Stimulated activated CD8-positive, alpha-beta memory T cell treated with anti-CD3 and anti-CD28 coated beads, Interleukin-4, amount 100 ng/mL, for 1 hour (primary cell): ENCODE measurements at places on chromosomes 1 and 21.

DNA sequence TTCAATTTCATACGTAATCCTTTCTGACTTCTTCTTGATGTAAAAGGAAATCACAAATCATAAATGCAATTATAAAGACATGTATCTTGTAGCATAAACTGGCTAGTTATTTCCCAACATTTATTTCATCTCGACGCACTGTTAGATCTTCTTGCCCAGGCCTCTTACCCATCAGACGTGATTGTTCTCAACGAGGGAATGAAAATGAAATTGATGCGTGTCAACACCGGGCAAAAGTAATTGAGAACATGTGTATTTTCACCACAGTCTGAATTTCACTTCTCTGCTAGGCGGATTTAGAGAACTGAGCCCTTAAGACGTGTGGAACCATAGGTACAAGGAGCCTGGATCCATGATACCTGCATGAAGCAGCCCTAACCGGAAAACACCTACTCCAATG lies 519.7 kb downstream of the KCNT2 start:
- DNase-seq = no peak

DNA sequence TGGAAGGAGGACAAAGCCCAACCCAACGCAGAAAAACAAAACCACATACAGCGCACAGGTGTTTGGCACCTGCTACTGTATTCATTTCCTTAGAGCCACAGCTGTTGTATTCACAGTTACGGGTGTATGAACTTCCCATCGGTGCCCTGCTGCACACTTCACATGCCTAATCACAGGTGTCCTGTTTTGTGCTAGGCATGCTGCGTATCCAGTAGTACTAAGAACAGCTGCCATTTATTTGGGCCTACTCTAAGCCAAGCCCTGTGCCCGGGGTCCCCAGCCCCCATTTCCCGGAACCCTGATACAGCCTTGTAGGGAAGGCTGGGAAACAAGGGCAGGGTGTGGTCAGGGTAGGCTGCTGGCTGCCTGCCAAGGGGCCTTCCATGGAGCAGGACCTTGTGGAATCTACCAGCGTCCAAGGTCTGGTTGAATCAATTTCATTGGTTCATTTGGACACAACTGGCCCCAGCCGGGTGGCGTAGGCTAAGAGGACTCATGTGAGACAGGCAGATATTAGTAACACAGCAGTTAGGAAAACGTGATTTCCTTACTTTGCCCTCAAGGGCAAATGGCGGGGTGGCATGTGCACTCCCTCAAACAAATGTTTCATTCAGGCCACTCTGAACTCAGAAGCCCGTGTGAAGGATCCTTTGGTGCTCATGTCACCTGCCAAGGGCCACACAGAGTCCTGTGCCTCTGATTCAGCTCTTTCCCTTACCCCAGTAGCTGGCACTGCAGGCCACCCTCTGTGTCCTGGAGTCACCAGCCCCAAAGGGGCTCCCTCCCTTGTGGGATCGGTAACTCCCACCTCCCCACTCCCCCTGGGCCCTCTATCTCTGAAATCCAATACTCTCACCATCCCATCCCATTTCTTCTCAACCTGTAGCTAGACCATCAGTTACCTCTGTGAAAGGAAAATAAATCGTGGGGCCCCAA lies 986 bp upstream of the RNF186 start:
- DNase-seq = no peak

DNA sequence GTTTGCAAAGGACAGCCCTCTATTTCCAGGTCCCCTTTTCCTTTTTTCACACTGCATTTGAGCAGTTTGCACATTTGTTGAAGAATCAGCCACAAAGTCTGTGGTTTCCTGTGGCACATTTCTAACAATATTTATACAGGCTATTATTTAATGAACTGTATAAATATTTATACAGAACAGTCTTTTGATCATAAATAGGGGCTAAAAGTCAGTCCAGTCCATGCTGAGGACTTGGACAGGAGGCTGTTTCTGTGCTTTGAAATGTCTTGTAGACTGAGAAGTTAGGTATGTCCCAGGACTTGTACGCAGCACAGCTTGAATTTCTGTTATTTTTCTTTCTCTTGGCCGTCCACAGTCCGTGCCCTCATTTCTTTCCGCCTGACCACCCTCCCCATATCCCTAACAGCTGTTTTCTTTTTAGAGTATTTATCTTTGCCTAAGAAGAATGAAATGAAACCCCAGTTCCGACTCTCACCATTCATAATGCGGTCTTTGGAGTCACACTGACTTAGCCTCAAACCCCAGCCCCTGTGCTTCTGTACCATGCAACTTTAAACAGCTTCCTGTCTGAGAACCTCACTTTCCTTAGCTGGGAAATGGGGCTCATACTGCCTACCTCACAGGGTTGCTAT lies 19.7 kb downstream of the FGGY start:
- no peak for DNase-seq

DNA sequence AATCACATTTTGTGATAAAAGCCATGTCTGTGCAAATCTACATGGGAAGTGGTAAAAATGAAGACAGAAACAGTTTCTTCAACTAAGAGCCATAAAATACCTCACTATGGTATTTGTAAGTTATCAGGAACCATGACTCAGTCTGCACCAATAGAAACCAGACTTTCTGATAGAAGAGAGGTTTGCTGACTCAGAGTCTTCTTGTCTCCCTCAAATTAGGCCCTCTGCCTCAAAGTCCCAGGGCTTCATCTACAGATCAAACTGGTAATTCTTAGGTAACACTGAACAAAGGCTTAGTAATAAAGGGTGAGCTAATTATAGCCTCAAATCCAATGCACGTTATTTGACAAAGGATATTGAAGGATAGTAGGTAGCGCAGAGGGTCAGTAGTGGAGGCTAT lies 30.9 kb upstream of the SSX2IP start:
- DNase-seq = no peak

DNA sequence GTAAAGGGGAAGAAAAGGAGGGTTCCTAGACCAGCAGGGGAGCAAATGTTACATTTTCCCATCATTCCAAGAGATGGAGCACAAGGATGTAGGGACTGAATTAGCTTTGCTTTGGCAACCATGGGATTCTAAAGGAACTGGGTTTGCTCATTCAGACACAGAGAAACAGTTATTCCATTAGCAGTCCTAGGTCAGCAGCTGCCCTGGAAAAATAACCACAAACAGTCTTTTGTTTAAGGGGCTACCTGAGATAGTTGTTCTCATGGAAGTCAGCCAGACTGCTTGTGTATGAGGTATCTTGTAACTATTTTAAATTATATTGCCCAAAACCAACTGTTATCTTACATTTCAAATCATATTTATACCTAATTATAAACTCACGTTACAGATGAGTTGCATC lies 58.4 kb upstream of the VCAM1 start:
- no peak for DNase-seq

GRCh38 chr1:34162852-34163766 lies 1.9 kb downstream of the CSMD2 start:
- no peak for DNase-seq

DNA sequence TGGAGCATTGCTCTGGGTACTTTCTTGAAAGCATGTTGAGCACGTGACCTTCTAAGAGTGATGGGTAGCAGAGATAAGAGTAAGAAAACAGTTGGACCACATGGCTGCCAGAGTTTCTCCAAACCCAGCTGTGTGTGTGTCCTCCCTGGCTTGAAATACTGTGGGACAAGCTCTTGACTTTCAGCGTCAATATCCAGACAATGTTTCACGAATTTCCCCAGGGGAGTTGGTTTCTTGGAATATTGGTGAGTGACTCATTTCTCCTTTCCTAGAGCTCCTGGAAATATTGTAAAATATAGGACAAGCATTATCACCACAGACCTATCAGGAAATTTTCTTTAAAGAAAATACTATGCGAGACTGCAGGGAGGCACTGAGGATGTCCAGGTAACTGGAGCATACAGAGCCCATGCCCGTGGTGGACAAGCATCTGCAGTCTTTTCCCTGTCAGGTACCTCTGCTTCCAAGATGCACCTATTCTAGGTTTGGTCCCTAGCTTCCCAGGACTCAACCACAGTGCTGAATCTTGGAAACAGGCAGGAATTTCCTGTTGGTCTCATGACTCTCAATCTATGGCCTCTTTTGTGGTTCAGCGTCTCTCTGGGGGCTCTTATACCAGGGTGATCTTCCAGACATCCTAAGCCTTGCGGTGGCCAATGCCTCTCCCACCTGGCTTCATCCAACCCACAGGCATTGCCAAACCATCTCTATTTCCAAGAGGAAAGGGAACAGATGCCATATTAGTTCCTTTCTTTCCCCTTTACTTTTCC lies 67.4 kb downstream of the KCNJ6 start:
- no peak for DNase-seq

DNA sequence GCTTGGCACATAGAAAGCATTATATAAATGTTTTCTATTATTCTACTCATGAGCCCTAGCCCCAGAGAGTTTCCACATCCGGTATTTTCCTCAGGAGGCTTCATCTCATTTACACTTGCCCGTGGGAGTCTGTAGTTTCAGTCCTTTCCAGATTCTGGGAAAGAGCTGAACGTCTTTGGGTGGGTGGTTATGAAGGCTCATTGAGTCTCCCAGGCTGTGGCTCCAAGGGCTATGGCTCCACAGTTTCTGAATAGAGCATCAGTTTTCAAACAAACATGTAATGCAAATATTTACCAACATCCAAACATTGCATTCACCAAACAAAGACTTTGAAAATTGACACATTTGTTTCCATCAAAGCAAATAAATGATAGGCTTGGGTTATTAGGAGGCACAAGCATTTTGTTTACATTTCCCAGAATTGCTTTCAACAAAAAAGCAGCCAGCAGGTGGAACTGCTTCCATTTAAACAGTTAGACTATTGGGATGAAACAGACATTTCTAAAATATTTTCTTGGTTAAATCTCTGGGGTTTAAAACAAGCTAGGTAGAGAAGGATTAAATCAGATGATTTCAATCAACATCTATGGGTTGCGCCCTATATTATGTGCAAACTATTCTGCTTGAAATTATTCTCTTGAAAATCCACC lies 1.3 kb upstream of the LEMD1 start:
- DNase-seq = no peak

GRCh38 chr1:168518201-168518689 lies 25.6 kb downstream of the XCL2 start:
- DNase-seq = no peak

DNA sequence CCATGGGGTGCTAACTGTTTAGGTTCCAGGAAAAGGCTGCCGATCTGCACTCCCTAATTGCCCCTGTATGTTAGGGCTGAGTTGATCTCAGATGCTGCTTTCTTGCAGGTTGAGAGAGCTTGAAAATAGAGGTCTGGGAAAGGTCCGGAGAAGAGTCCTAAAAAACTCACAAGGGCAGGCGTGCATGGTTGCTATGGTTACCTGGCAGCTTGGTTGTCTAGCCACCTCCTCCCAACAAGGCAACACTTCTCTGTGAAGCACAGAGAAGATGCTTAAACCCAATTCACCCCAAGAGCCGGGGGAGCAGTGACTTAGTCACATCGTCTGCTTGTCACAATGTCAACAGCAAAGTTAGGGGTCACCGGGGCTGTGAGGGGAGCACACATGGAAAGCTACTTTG lies 31.0 kb upstream of the LRRC52 start:
- DNase-seq = no peak

DNA sequence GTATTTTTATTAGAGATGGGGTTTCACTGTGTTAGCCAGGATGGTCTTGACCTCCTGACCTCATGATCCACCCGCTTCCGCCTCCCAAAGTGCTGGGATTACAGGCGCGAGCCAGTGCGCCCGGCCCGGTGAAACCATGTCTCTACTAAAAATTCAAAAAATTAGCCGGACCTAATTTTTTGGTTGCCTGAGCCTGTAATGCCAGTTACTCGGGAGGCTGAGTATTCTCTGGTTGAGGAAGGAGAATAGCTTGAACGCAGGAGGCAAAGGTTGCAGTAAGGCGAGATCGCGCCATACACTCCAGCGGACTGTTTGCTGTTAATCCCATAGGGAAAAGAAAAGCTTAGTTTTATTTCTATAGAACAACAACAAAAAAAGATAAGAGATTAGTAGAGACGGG lies 29.9 kb upstream of the HJV start:
- DNase-seq = no peak

DNA sequence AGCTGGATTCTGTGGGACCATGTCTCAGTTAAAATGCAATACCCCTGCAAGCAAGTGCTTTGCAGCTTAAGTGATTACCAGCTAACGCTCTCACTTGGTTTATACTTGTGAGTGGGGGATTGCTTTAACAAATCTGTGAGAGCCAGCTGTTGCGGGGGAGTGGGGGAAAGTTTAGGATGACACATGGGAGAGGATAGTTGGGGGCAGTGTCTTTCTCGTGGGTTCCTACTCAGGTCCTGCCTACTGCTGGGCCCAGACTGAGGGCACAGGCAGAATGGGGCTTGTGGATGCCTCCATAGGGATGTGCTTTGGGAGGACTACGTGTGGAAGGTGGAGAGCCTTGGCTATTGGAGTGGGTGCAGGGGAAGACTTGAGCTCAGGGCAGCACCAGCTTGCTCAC lies 60.1 kb downstream of the ELK4 start:
- no peak for DNase-seq

- DNase-seq = no peak
Measured at GRCh38 chr1:56099766-56100265, 479.5 kb downstream of the PLPP3 start.

- DNase-seq = no peak
Measured at GRCh38 chr1:150236614-150237100, 745 bp upstream of the ANP32E start.

- no peak for DNase-seq
Measured at GRCh38 chr1:78176448-78176847, 130.7 kb downstream of the GIPC2 start.

- DNase-seq = no peak
Measured at GRCh38 chr1:105386489-105386888, 1636.8 kb downstream of the AMY1C start.

DNA sequence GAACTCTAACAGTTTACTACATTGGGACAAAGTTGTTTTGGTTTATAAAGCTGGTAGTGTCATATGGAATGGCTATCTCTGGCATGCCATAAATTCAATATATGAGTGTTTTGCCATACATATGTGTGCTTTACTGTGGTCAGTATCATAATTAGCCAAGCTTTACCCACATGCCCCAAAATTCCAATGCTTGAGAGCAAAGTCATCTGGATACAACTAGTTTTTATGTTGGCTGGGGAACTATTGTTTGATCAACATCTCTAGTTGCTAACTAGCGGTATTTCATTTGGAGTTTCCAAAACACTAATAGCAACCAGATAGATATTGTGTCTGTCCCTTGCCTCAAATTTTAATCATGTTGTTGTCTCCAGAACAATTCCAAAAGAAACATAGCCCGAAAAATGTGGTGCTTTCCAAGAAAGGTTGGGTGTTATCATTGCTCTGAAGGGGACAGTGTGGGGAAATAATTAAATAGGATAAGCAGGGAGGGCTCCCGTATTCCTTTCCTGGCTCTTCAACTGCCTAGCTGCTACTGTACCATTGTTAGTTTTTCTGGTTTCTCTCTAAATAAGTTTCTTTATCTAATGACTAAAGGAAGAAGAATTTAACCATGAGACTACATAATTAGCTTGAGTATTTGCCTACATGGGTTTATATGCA lies 136.1 kb downstream of the TGFB2 start:
- no peak for DNase-seq

GRCh38 chr1:71157715-71158114 lies 76.9 kb upstream of the ZRANB2 start:
- no peak for DNase-seq

GRCh38 chr1:151565502-151566189 lies 25.5 kb downstream of the TUFT1 start:
- DNase-seq = no peak
